ENCODE measurements at places on chromosomes 4 and X. TPM values are rescaled to one million over a fixed set of nuclear protein-coding genes. Genes with fewer than 3 reads are reported as not detected.

The IL2 gene
- polyA plus RNA-seq: 0.24 TPM

The MXRA5 gene
- 10.8 TPM for polyA plus RNA-seq

The NUDT11 gene
- polyA plus RNA-seq: 5.3 TPM

The CXXC4 gene
- 16.6 TPM for polyA plus RNA-seq

The PTTG2 gene
- polyA plus RNA-seq: 0.07 TPM

The HTRA3 gene
- 15.5 TPM for polyA plus RNA-seq

The SLC7A11 gene
- polyA plus RNA-seq: 0.96 TPM

The CCKAR gene
- polyA plus RNA-seq: 0.52 TPM

The CPLX1 gene
- polyA plus RNA-seq: 2.8 TPM

The KCNIP4 gene
- 7.5 TPM for polyA plus RNA-seq

The COX7B2 gene
- not detected for polyA plus RNA-seq

The MTCP1 gene
- 15.2 TPM for polyA plus RNA-seq

The PDGFRA gene
- 92.0 TPM for polyA plus RNA-seq

The FGF5 gene
- polyA plus RNA-seq: 0.25 TPM

The PPP1R2C gene
- not detected for polyA plus RNA-seq

The TMEM156 gene
- 1.7 TPM for polyA plus RNA-seq

The HTN1 gene
- not detected for polyA plus RNA-seq

The TCEAL6 gene
- 1.1 TPM for polyA plus RNA-seq

The MTNR1A gene
- polyA plus RNA-seq: 0.48 TPM

The TMEM255A gene
- polyA plus RNA-seq: 1.6 TPM

The L1CAM gene
- polyA plus RNA-seq: 22.5 TPM

The BEX5 gene
- polyA plus RNA-seq: 10.4 TPM

The ZCCHC18 gene
- 2.3 TPM for polyA plus RNA-seq

The TRIM75 gene
- 0.04 TPM for polyA plus RNA-seq

The SHOX gene
- polyA plus RNA-seq: 0.01 TPM

The RAB9B gene
- polyA plus RNA-seq: 3.2 TPM

The FAM193A gene
- 20.4 TPM for polyA plus RNA-seq

The IDUA gene
- polyA plus RNA-seq: 21.1 TPM

The MUC7 gene
- not detected for polyA plus RNA-seq

The LRAT gene
- polyA plus RNA-seq: 1.6 TPM

The TXK gene
- 4.9 TPM for polyA plus RNA-seq
